Testis (tissue), 5 donors: ENCODE measurements at places on chromosomes 6 and 20. TPM values are rescaled to one million over a fixed set of nuclear protein-coding genes. Genes with fewer than 3 reads are reported as not detected.
A peak's percentile ranks its signal among the peaks of the same experiment; 100 is the strongest.

- H3K27ac ChIP-seq, result peak within 1 kb of the TSS; percentile 92
- peak within 1 kb of the TSS; percentile 76 for H3K4me3 ChIP-seq
- peaks cover 3% of the 10 kb centered on the region for H3K4me1 ChIP-seq
Observed at GRCh38 chr20:51767867-51768758, at the start of gene ATP9A. Gene ATP9A, minus strand, starts transcription at chr20:51768390. Its CDS starts 21 bp downstream, at chr20:51768369.

DNA sequence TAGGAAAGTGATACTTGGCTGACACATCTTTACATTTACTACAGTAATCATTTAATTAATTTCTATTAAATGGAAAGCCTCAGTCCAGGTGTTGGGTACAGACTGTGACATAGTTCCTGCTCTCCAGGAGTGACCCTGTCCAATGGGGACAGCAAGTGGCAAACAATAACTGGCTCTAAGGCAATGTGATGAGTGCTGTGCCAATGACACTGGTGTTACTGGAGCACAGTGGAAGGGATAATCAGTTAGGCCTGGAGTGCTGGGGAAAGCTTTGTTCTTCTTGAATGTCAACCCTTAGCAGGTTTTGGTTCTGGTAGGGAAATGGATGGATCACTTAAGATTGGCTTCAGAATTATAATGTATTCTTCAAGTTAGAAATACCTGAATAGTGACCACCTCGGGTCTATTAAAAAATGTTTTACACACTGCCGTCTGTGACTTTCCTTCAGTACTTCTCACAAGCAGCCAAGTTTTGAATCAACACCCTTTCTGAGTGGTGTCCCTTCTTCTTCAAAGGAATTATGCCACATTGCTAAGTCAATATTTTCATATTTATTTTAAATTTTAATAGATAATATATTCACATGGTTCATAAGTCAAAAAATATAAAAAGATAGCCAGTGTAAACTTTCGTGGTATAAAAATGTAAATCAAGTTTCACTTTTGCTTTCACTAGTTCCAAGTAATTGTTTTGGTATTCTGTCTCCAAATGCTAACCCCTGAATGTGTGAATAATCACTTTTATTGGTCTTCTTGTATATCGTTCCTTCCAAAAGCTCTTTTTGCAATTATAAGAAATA lies 9.6 kb downstream of the CMTR1 start:
- no peaks in the 10 kb centered on the region for H3K27me3 ChIP-seq
- no peak for DNase-seq
- H3K4me1 ChIP-seq, result peaks cover 31% of the 10 kb centered on the region
- H3K27ac ChIP-seq, result no peak overlapping the region
- no peak overlapping the region for H3K4me3 ChIP-seq
- peaks cover 4% of the 10 kb centered on the region for H3K36me3 ChIP-seq

- H3K36me3 ChIP-seq, result no peaks in the 10 kb centered on the region
- DNase-seq, result no peak
- no peaks in the 10 kb centered on the region for H3K27me3 ChIP-seq
- H3K27ac ChIP-seq, result no peak overlapping the region
- H3K4me3 ChIP-seq, result no peak overlapping the region
Observed at GRCh38 chr6:15340775-15341174, 94.9 kb downstream of the JARID2 start.

DNA sequence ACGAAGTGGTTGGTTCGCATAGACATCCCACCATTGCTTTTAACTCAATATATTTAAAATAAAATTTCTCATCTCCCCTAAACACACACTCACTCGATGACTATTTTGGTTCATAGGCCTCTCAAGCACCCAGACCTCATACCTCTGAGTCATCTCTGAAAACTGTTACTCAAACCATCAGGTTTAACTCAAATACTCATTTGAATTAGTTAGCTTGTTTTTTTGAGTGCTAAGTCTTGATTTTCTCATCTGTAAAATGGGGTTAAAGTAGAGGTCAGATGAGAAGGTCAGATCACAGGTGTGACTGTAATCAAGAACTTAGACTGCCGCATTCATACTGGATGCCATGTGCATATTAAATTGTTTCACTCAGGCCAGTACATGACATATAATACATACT lies 243.9 kb upstream of the TENT5A start:
- H3K27me3 ChIP-seq, result no peaks in the 10 kb centered on the region
- H3K27ac ChIP-seq, result no peak overlapping the region
- H3K36me3 ChIP-seq, result no peaks in the 10 kb centered on the region
- no peaks in the 10 kb centered on the region for H3K4me1 ChIP-seq
- H3K4me3 ChIP-seq, result no peak overlapping the region

- DNase-seq, result no peak
- no peaks in the 10 kb centered on the region for H3K27me3 ChIP-seq
- no peak overlapping the region for H3K4me3 ChIP-seq
- H3K4me1 ChIP-seq, result no peaks in the 10 kb centered on the region
Observed at GRCh38 chr6:148225871-148226270, 116.8 kb upstream of the SASH1 start.

The BPI gene
- 29.0 TPM for polyA plus RNA-seq

GRCh38 chr20:1626528-1627199 lies 6.9 kb upstream of the SIRPB1 start:
- no peak for DNase-seq
- no peak overlapping the region for H3K4me3 ChIP-seq
- no peaks in the 10 kb centered on the region for H3K27me3 ChIP-seq
- no peak overlapping the region for H3K27ac ChIP-seq
- no peaks in the 10 kb centered on the region for H3K4me1 ChIP-seq

- no peak overlapping the region for H3K4me3 ChIP-seq
- no peaks in the 10 kb centered on the region for H3K27me3 ChIP-seq
- H3K4me1 ChIP-seq, result peaks cover 10% of the 10 kb centered on the region
- peak overlapping the region; percentile 11 for H3K27ac ChIP-seq
- no peaks in the 10 kb centered on the region for H3K36me3 ChIP-seq
- no peak for DNase-seq
Observed at GRCh38 chr20:51715163-51715855, 52.9 kb downstream of the ATP9A start.

DNA sequence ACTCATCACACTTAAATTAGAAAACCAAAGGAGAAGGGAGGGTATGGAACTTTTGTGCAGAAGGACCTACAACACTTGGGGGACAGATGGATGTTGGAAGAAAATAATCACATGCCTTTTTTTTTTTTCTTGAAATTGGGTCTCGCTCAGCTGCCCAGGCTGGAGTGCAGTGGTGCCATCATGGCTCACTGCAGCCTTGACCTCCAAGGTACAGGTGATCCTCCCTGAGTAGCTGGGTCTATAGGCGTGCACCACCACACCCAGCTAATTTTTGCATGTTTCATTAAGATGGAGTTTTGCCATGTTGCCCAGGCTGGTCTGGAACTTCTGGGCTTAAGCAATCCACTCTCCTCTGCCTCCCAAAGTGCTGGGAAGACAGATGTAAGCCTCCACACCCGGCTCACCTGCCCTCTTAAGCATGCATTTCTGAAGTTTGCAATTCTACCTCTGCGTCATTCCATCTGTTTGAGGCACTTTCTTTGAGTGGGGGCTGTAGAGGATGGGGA lies 370.8 kb upstream of the JARID2 start:
- no peaks in the 10 kb centered on the region for H3K4me1 ChIP-seq
- no peak overlapping the region for H3K27ac ChIP-seq
- H3K4me3 ChIP-seq, result no peak overlapping the region
- no peak for DNase-seq
- H3K36me3 ChIP-seq, result no peaks in the 10 kb centered on the region

DNA sequence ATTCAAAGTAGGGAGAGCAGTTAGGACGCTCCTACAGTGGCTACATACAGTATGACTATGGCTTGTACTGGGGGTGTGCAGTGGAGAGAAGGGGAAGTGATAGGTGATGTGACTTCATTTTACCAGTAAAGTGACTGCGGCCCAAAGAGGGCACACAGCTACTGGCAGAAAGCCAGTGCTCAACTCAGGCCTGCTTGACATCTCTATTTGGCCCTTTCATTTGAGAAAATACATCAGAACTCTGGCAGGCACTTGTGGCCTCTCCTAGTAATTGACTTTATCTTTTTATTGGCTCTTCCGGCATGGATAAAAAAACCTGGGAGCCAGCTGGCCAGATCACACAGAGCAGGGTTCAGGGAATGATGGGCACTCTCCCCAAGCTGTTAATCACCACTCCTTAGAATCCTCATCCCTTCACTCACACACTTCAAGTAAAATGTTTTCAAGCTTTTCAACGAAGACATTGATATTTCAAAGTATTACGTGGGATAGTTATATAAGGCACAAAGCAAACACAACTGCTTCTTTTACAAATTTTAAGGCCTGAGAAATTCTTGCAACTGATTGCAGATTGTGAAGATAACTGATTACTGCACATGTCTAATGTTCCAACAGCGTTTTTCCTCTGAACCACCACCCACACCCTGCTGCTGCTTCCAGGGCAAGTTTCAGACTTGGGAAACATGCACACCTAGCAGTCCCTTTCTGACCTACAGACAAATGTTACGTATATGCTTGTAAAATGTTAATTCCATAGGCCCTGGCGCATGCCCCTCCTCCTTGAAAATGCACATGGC lies 73.5 kb downstream of the TNFRSF21 start:
- H3K4me1 ChIP-seq, result no peaks in the 10 kb centered on the region
- H3K27me3 ChIP-seq, result no peaks in the 10 kb centered on the region
- no peaks in the 10 kb centered on the region for H3K36me3 ChIP-seq
- DNase-seq, result no peak

DNA sequence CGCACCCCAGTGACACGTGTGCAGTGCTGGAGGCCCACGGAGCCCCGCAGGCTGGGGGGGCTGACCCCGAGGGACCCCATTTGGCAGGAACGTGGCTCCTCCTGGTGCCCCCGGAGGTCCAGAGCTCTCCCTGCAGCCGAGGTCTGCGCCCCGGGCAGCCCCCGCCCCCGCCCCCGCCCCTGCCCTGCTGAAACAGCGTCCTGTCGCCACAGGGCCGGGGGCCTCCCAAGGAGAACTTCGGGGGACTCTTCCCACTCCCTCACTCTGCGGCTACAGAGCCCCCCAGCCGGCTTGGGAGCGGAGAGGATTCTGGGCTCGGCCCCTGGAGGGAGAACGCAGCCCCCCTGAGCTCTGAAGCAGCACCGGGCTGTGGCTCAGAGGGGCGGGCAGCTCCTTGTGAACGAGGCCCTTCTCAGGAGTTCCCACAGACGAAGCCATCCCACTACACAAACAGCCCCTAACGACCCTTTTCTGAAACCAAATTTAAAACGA lies 115.2 kb downstream of the DLL1 start:
- peak overlapping the region; percentile 58 for H3K4me3 ChIP-seq
- H3K27me3 ChIP-seq, result no peaks in the 10 kb centered on the region
- no peak for DNase-seq
- peak overlapping the region; percentile 83 for H3K27ac ChIP-seq
- peaks cover 8% of the 10 kb centered on the region for H3K4me1 ChIP-seq
- H3K36me3 ChIP-seq, result no peaks in the 10 kb centered on the region

DNA sequence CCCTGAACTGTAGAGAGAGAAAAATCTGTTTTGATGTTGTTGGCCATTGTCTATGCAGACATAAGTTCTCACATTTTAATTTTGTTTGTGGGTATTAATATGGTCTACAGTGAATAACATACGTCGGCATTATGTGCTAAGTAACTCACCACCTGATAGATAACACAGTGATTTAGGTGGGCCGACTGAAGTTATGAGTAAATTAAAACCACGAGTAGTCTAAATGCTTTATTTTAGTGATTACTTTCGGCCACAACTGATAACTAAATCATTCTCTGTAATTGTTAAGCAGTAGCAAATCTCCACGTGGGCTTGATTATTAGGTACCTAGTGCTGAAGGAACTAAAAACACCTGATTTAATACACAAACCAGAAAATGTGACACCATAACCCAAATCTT lies 1.1 kb downstream of the DOP1A start:
- DNase-seq, result no peak
- H3K4me1 ChIP-seq, result peaks cover 9% of the 10 kb centered on the region
- no peaks in the 10 kb centered on the region for H3K27me3 ChIP-seq
- peak overlapping the region; percentile 92 for H3K27ac ChIP-seq
- peak overlapping the region; percentile 84 for H3K4me3 ChIP-seq

DNA sequence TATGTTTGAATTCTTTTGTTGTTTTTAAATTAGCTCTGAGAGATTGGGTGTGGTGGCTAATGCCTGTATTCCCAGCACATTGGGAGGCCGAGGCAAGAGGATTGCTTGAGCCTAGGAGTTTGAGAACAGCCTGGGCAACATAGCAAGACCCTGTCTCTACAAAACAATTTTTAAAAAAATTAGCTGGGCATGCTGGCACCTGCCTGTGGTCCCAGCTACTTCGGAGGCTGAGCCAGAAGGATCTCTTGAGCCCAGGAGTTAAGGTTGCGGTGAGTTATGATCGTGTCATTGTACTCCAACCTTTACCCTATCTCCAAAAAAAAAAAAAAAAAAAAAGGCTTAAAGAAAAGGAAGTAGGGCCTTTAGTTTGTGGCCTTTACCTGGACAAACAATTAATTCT lies 22.9 kb downstream of the DHX35 start:
- peaks cover 11% of the 10 kb centered on the region for H3K4me1 ChIP-seq
- H3K36me3 ChIP-seq, result no peaks in the 10 kb centered on the region
- H3K27me3 ChIP-seq, result no peaks in the 10 kb centered on the region
- H3K27ac ChIP-seq, result no peak overlapping the region

The PHACTR3 gene
- polyA plus RNA-seq, result 1.1 TPM

GRCh38 chr20:43662943-43663655 lies 3.8 kb upstream of the MYBL2 start:
- H3K4me3 ChIP-seq, result no peak overlapping the region
- H3K36me3 ChIP-seq, result no peaks in the 10 kb centered on the region
- H3K27me3 ChIP-seq, result no peaks in the 10 kb centered on the region

DNA sequence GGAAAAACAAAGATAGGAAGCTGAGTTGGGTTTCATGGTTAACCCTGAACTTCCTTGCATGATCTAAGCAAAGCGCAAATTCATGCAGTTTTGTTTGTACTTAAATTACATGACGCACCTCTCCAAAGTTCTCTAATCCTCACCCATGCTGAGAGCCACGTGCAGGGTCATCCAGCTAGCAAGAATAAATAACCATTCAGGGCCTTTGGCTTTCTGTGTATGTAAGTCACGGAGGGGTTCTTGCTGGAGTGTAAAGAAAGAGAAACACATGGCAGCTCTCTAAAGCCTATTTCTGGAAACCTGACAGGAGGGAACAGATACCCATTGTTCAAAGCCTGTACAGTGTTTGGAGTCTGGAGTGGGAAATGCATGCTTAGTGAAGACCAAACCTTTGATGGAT lies 171.7 kb upstream of the CCN2 start:
- no peak overlapping the region for H3K4me3 ChIP-seq
- H3K27ac ChIP-seq, result no peak overlapping the region
- H3K27me3 ChIP-seq, result no peaks in the 10 kb centered on the region
- H3K4me1 ChIP-seq, result no peaks in the 10 kb centered on the region

- no peaks in the 10 kb centered on the region for H3K36me3 ChIP-seq
- no peak overlapping the region for H3K4me3 ChIP-seq
- H3K27me3 ChIP-seq, result no peaks in the 10 kb centered on the region
- no peak for DNase-seq
- H3K4me1 ChIP-seq, result peaks cover 3% of the 10 kb centered on the region
Observed at GRCh38 chr20:52003415-52003814, 188.2 kb downstream of the ZFP64 start.

- no peaks in the 10 kb centered on the region for H3K4me1 ChIP-seq
- DNase-seq, result no peak
- no peaks in the 10 kb centered on the region for H3K36me3 ChIP-seq
- H3K4me3 ChIP-seq, result no peak overlapping the region
- H3K27ac ChIP-seq, result no peak overlapping the region
Observed at GRCh38 chr6:38460186-38460585, 179.5 kb downstream of the BTBD9 start.

The CRISP3 gene
- polyA plus RNA-seq, result not detected

The TFAP2A gene
- 3.3 TPM for polyA plus RNA-seq
